NCI-H187 (cell line): ENCODE measurements at places on chromosomes 12 and 14.

- no peak for DNase-seq
These were observed 141.4 kb downstream of the TTLL5 start for GRCh38 chr14:75802486-75802885.

GRCh38 chr12:47742253-47742825 lies 16.3 kb downstream of the RAPGEF3 start:
- DNase-seq, result no peak

DNA sequence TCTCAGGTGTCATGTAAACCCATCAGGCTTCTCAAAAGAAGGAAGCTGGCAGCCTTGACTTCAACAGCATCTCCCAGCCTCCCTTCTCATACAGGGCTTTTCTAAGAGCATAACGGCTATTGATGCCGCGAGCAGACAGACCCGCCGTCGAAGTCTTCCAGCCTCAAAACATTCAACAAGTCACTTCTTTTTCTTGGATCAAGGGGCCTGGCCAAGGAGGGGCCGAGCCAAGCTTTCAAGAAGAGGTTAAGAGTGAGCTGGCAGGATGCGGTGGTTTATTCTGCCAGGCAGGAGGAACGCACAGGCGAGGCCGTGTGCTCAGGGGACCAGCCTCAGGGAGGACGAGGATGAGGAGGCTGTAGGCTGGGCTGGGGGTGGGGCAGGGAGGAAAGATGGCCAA lies 102.9 kb upstream of the RFLNA start:
- no peak for DNase-seq

GRCh38 chr12:121857322-121858246 lies 1.1 kb downstream of the HPD start:
- DNase-seq, result no peak

DNA sequence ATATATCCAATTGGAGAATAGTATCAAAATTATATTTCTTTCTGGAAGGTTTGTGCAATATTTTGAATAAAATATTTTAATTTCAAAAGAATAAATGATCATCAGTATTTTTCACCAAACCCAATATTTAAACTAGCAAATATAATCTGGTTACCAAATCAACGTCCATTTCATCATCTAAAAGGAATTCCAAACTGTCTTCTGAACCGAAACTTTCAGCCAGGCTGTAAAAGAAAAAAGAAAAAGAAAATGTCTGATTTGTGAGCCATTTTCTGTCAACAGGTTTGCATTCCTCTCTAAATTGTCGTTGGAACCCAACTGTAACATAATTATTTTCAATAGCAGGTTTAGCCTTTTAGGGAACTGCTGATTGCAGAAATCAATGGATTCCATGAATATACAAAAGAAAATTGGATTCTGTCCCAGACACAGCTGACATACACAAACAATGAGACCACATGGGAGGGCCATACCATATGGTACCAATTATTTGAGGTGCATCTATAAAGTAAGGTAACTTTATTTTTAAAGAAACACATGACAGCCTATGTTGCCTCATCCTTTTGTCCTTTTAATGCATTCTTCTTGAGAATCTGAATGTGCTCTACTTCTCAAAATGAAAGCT lies 22.7 kb downstream of the SNRPF start:
- no peak for DNase-seq

- DNase-seq, result no peak
These were observed 30.0 kb upstream of the GRIP1 start for GRCh38 chr12:66708704-66709456.

GRCh38 chr14:32703183-32703621 lies 235.5 kb upstream of the NPAS3 start:
- DNase-seq, result no peak

- no peak for DNase-seq
These were observed 7.6 kb upstream of the PIGH start for GRCh38 chr14:67607646-67608045.

GRCh38 chr12:24111616-24112015 lies 162.1 kb upstream of the SOX5 start:
- DNase-seq, result no peak

- no peak for DNase-seq
These were observed 37.6 kb upstream of the GRIP1 start for GRCh38 chr12:66716522-66716921.

GRCh38 chr12:3420693-3421092 lies 70.3 kb upstream of the PRMT8 start:
- no peak for DNase-seq

DNA sequence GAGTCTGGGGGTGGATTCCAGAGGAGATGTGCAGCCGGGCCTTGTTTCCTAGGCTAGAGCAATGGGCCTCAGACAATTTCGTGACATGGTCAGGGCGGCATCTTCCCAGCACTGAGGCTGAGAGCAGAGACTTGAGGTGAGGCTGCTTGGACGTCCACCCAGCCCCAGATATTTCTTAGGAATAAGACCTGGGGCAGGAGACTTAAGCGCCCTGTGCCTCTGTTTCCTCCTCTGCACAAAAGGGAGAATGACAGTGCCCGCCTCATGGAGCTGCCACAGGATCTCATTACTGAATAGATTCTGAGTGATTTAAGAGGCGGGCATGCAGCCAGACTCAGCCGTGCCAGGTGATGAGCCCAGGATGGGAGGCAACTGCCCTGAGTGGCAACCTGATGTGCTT lies 297.9 kb upstream of the SFSWAP start:
- no peak for DNase-seq

GRCh38 chr14:51925980-51926379 lies 63.4 kb upstream of the RTRAF start:
- no peak for DNase-seq

DNA sequence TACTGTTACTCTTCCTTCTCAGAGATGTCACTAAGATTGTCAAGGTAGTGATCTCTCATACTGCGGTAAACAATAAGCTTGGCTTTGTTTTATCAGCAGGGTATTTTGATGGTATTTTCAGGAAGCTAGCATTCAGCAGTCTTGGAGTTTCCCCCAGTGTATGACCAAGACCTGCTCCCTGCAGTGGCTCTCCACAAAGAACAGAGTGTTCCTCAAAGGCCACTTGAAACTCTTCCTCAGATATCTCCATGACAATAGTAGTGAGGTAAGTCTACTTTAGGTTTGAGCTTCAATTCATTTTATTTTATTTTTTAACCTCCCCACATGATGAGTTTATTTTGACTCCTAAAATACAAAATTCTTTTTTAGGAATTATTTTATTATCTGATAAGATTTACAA lies 74.0 kb upstream of the G2E3 start:
- no peak for DNase-seq

GRCh38 chr12:107931761-107932160 lies 157.3 kb downstream of the ASCL4 start:
- DNase-seq, result no peak

- no peak for DNase-seq
These were observed 324.2 kb upstream of the FAR2 start for GRCh38 chr12:28824849-28825248.

DNA sequence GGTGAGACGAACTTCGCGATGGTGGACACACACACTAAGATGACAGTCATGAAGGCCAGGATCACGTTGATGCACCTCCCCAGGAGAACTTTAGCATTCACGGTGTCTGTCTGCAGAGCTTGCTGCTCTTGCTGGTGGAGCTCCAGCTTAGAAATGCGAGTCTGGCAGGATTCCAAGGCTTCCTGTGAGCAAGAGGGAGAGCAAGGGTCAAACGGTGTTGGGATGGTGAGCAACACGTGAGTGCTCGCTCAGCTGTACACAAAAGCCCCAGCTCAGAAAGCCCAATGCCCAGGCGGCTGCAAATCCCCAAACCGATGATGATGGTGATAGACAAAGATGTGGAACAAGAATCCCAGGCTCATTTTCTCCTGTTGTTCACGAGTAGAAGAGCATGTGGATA lies 78.8 kb downstream of the TMCC3 start:
- DNase-seq, result no peak

DNA sequence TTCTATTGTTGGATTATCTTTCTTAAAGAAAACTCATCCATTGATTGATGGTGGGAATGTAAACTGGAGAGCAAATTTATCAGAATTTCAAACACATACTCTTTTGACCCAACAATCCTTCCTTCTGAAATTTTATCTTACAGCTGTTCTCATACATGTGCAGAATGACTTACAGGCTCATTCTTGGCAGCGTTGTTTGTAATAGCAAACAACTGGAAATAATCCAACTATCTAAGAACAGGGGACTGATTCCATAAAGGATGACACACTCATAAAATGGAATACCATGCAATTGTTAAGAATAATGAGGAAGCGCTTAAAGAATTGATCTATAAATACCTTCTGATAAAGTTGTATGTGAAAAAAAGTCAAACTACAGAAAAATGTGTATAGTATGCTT lies 24.0 kb downstream of the RHOJ start:
- DNase-seq, result no peak

GRCh38 chr12:2295941-2296461 lies 243.2 kb downstream of the CACNA1C start:
- DNase-seq, result no peak

DNA sequence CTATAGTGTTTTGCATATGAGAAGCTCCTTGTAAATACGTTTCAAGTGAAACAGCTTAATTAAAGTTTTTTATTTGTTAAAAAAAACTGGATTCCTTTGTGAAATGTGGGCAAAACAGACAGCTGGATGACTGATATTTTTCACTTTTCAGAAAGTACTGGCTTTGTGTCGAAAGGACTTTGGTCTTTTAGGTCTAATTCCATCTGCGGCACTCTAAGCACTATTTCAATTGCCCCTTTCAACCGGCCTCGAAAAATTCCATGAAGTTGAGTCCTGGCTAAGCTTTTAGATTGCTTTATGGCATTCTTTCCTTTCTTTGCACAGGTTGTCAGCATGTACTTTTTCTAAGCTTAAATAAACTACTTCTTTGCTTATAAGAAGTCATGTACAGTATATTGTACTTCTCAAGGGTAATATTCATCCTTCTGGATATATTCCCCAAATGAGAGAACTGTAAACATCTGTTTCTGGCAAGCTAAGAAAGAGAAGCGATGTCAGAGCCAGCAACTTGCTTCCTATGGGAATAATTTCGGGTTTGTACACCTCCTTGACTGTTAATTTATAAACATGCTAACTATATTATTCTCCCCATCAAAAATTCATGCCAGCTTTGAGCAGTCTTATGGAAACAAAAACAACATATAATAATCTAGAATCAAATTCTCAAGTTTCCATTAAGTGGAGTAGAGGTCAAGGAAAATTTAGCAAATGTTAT lies 611.3 kb downstream of the ETNK1 start:
- DNase-seq, result no peak

- no peak for DNase-seq
These were observed 594 bp downstream of the TAMALIN start for GRCh38 chr12:52007158-52007921.

- DNase-seq, result no peak
These were observed 53.7 kb upstream of the KITLG start for GRCh38 chr12:88634008-88634407.

DNA sequence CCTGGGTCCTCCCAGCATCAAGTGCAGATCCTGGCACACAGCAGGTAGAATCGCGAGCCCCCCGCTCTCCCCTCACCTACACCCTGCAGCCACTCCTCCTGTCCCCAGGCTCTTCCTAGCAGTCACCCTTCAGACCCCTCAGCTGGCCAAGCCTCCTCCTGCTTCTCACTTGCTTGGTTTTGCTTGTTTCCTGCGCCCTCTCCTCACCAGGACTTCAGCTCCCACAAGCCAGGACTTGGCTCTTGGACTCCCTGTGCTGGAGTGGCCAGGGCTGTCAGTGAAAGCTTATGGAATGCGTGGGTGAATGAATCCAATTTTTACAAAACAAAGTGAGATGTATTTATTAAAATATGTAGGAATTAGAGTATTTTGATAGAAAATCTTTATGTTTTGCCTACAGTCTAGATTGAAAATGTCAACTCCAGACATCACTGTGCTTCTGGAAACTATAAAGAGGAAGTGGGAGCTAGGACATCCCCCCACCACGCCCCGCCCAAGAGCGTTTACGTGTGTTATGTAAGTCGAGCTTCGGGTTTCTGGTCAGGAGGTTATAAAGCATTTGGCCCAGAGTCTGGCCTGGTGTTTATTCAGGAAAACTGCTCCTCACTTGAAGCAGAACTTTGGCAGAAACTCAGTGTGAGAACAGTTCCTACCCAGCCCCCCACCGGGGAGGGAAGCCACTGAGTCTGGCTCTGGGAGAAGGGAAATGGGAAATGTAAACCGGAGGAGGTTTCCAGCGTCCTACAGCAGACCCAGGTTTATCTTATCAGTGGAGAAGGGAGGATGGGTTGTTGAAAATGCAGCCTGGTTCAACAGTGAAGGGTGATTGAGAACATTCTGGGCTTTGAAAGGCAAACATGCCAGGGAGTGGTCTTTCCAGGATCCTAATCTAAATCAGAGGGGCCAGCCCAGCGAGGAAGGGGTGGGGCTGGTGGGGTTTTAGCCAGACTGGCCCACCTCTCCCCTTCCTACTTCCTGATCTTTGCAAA lies 8.8 kb downstream of the ALDH2 start:
- no peak for DNase-seq

DNA sequence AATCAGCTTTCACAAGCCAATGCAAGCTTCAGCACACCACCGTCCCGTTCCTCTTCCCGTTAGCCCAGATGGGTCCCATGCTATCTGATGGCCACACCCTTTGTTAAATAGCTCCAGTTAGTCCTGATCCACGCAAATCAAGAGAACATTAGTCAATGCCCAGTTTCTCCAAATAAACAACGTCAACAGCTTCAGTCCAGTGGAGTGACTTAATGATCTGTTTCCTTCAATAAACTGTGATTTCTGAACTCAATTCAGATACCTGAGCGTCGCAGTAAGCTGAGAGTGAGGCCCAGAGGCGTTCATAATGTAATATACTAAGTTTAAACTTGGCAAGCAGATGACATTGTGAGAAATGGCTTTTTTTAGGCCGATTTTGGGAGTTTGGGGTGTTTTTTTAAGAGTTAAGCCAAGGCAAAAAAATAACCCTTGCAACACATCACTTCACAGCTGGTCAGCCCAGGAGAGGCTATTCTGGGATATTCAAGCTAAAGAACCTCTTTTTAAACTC lies 112.3 kb downstream of the ZFP36L1 start:
- DNase-seq, result no peak

- no peak for DNase-seq
These were observed 53.6 kb downstream of the R3HDM2 start for GRCh38 chr12:57377103-57377840.

DNA sequence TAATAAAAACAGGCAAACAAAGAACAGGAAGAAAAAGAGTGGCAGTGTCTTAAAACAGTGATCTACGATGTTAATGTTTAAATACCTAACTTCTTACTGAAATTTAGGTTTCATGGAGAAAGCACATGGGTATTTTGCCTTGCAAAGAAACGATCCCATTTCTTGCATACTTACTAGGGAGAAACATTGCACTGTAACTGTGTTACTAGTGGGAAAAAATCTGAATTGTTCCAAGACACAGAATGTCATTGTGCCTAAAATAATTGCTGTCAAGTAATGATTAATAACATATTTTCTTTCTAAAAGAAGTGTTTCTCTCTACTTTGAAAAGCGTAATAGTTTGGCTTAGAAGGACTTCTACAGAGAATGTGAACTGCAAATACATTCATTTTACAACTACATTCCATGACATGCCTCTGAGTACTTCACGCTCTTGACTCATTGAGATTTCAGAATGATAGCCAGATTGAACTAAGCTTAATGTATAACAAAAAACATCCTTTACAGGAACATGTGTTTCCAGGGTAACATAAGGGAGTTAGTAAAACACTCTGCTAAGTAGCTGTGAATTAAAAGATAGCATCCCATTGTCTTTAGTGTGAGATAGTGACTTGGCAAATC lies 256.2 kb upstream of the CPNE8 start:
- DNase-seq, result no peak

GRCh38 chr14:76015668-76016067 lies 30.1 kb downstream of the IFT43 start:
- no peak for DNase-seq
